Muscle of leg (tissue), 16 donors: ENCODE measurements at places on chromosomes 16 and 17. TPM values are rescaled to one million over a fixed set of nuclear protein-coding genes. Genes with fewer than 3 reads are reported as not detected.
A peak's percentile ranks its signal among the peaks of the same experiment; 100 is the strongest.

- no peak for DNase-seq
Measured at GRCh38 chr16:77289331-77289809, 90.2 kb downstream of the SYCE1L start.

- DNase-seq, result peak; percentile 17
Measured at GRCh38 chr17:35870906-35871819, 2.5 kb upstream of the HEATR9 start.

- peak; percentile 84 for DNase-seq
Measured at GRCh38 chr16:53085369-53085843, 30.6 kb downstream of the CHD9 start.

GRCh38 chr16:54648575-54648974 lies 282.1 kb upstream of the IRX5 start:
- DNase-seq, result no peak

- DNase-seq, result no peak
Measured at GRCh38 chr17:5541610-5542202, 42.6 kb downstream of the NLRP1 start.

- no peak for DNase-seq
Measured at GRCh38 chr17:32802306-32802705, 74.6 kb downstream of the MYO1D start.

DNA sequence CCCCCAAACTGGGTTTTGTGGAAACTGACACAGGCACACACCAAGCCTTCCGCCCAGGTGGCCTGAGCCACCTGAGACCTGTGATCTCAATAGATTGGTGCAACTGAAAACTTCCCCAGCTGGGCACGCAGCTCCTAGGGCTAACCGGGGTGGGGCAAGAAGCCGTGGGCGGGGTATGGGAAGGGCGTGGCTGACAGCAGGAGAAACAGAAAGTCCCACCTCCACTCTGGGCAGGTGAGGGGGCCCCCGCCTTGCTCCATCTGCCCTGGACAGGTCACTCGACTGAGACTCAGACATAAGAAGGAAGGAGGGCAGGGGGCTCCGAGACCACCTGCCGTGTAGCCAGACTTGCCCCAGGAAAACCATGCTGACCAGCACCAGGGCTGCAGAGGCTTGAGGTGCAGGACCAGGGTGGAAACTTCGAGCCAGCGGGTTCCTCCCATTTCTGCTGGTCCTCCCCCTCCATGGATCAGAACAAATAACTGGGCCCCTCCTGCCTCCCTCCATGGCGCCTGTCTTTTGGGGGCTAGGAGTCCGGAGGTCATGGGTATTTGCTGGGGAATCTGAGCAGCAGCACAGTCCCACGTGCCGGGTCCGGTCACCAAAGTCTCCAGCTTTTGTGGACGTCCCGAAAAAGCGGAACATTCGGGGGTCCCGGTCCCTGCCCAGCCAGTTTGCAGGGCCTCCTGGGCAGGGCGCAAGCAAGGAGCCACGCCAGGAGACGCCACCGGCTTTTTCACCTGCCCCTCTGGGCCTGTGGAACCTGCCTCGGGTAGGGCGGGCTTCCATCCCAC lies 1.3 kb downstream of the TIMP2 start:
- peak; percentile 39 for DNase-seq

DNA sequence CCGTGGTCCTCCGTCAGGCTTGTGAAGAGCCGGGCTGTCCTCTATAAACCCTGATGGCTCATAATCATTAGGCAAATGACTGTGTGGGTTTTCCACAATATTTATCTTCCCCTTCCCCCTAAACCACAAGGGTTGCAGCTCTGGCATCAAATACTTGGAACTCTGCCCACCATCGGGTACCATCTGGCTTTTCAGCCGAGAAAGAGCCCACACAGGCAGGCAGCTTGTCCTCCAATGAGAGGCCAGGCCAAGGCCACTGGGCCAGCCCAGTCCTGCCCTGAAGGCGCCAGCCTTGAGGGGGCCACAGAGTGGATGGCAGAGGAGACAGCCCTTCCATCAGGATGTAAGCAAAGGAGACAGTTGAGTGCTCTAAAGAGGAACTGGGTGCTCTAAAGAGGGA lies 31.8 kb upstream of the NAT9 start:
- DNase-seq, result peak; percentile 48

DNA sequence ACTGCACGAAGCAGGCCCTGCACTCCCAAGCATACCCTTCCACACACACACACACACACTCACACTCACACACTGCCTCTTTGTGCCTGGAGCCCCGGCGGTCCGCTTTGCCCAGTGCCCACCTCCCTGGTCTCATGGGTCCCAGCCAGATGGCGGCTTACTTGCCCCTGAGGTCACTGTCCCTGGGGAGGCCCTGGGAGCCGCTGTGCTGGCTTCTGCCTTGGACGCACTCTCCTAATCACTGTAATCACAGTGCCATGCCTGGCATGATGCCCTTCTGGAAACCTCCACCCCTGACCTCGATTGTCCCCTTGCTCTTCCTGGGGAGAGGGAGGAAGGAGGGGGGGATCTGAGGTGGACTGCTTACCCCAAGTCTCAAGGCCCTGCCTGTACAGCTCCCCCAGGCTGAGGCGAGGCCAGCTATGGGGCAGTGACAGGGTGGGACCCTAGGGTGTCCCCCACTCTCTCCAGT lies 36.0 kb downstream of the ARHGAP23 start:
- peak; percentile 70 for DNase-seq

Gene RAB26
- 0.40 TPM for total RNA-seq

Gene RAB40C
- 9.4 TPM for total RNA-seq

Gene MRPS23
- 35.7 TPM for total RNA-seq

Gene C16orf95
- 2.8 TPM for total RNA-seq

Gene ST3GAL2
- 26.0 TPM for total RNA-seq

Gene ERCC4
- 10.4 TPM for total RNA-seq
